ENCODE measurements at places on chromosomes 16 and 17. TPM values are rescaled to one million over a fixed set of nuclear protein-coding genes. Genes with fewer than 3 reads are reported as not detected.

CHST4 gene
- 0.22 TPM for total RNA-seq

MT1M gene
- not detected for total RNA-seq

CES5A gene
- total RNA-seq = not detected

GFAP gene
- not detected for total RNA-seq

KRTAP4-4 gene
- not detected for total RNA-seq

CEP295NL gene
- total RNA-seq = not detected

TBX21 gene
- not detected for total RNA-seq

ST3GAL2 gene
- 48.1 TPM for total RNA-seq

KRT24 gene
- total RNA-seq = not detected

DNA sequence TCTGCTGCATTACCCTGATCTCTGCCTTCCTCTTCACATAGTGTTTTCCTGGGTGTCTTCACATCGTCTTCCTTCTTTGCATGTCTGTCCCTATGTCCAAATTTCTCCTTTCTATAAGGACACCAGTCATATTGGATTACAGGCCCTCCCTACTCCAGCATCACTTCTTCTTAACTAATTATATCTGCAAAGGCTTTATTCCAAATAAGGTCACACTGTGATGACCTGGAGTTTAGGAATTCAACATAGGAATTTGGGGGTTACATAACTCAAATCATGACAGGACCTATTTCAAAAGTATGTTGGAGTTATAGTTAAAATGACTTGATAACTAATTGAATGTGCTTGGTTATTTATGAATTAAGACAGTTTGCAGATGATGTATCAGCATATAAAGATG is 490.5 kb upstream of the ERCC4 start:
- DNase-seq = no peak

- no peak for DNase-seq
These were observed 26.8 kb downstream of the MED13 start for GRCh38 chr17:62038248-62038647.

- DNase-seq = no peak
These were observed 15.9 kb upstream of the SMG1 start for GRCh38 chr16:18942061-18942460.

DNA sequence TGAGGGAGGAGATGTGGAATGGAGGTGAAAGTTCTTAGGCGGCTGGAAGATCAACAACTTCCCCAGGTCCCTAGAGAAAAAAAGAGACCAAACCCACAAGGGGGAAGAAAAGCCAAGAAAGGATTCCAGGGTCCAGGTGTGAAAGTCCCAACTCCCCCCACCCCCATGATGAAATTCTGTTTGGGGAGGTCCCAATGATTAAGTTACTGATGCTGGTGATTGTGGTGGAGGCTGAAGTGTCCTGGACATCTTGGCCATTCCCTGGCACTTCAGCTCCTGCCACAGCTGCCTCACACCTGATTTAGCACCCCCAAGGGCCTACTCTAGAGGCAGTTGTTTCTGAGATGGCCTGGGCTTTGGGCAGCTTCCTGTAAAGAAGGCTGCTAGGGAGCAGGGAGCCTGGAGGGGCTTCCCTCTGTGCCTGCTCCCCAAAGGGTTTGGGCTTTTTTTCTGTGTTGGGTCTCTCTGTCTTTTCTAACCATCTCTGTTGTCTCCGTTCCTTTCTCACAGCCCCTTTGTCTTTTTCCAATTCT is 13.1 kb downstream of the HOXB4 start:
- DNase-seq = no peak

DNA sequence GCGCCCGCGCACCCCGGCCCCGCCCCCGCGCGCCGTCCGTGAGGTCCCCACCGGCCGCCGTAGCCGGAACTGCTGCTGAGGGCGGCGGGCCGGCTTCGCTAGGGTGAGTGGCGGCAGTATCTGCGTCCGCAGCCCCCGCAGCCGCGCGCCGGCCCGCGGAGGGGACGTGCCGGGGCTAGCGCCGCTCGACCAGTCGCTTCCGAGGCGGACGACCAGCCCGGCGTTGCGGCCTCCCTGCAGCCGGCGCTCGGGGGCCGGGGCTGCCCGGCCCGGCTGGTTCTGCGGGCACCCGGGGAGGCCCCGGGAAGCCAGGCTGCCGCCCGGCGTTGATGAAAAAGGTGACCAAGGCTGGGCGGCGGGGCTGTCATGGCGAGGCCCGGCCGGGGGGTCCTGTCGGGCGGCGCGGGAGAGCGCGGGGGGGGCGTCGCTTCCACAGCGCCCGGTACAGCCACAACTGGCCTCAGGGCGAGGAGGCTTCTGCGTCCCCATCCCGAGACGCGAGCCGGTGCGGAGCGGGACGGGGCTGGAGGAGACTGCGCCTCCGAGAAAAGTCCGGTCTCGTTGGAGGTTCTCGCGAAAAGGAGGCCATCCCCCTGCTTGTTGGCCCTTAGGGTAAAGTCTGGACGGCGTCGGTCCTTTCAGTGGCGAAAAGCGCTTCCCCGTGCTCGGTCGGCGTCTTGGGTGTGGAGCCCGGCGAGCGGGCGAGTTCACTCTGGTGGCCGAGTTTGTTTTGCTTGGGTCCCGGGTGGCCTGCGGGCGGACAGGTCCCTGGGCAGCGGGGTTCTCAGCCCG is at the start of gene CRAMP1:
Gene CRAMP1 (plus strand): TSS at position 41 of the 792 bp plus-strand sequence. CDS start 2,280 bp downstream, outside the sequence.
- DNase-seq = peak; percentile 69

GRCh38 chr17:77492446-77493237 is 351.9 kb downstream of the SEC14L1 start:
- no peak for DNase-seq

- peak; percentile 75 for DNase-seq
These were observed 5.8 kb upstream of the KIFC3 start for GRCh38 chr16:57807968-57808528.

DNA sequence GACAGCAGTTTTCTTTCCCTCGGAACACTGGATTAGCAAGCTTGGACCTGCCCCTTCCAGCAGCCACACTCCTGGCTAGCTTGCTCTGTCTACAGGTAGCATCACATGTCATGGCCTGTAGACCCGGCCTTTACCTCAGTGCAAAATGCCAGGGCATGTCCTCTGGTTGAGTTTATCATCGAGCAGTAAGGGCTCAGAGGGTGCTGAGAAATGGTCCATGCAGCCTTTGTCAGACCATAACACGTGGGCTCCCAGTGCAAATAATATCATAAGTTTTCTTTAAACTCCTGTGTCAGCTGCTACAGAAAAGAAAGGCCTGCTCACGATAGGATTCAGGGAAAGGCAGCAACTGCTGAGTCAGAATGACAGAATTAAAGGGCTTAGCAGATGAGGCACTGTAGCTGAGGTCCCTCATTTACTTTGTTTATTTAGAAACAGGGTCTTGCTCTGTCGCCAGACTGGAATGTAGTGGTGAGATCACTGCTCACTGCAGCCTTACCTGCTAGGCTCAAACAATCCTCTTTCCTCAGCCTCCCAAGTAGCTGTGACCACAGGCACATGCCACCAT is 8.0 kb upstream of the GNA13 start:
- no peak for DNase-seq

DNA sequence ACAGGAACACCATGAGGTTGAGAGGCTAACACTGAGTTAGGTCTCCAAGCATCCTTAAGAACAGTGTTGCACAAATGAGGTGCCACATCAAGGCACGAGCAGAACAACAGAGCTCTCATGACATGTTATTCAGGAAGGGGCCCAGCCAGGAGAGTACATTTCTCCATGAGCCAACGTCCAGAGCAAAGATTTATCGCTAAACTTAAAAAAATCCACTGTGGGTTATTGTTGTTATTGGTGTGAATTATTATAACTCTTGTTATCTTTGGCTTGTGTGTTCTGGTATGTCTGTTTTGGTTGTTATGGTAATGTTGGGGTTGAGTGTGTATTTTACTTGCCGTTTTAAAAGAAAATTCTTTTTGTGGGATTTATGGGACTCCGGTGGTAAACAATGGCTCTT is 68.9 kb upstream of the MSI2 start:
- no peak for DNase-seq

Measured in Karpas-422 (cell line).